Activated naive CD8-positive, alpha-beta T cell treated with anti-CD3 and anti-CD28 coated beads, Interleukin-2, amount 50 U/mL, for 24 hours (primary cell): ENCODE measurements at places on chromosomes 3 and 15.

DNA sequence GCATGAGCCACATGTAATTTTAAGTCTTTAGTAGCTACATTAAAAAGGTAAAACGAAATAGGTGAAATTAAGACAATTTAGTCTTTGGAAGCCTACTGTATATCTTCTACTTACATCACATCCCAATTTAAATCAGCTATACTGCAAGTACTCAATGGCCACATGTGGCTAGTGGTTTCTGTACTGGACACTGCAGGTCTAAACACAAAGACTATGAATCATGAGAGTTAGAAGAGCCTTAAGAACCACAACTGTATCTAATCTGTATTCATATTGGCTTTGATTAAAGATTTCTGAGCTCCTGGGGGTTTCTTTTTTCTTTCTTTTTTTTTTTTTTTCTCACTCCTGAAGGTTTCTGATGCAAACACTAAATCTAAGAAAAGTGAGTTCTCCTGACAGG lies 2.3 kb upstream of the EIF1B start:
- peaks cover 15% of the 10 kb centered on the region for H3K36me3 ChIP-seq
- H3K27me3 ChIP-seq: no peaks in the 10 kb centered on the region
- H3K27ac ChIP-seq: no peak overlapping the region
- H3K4me3 ChIP-seq: no peak overlapping the region
- H3K4me1 ChIP-seq: peaks cover 28% of the 10 kb centered on the region

GRCh38 chr15:46088486-46089445 lies 453.9 kb downstream of the SQOR start:
- H3K36me3 ChIP-seq: no peaks in the 10 kb centered on the region
- H3K4me1 ChIP-seq: no peaks in the 10 kb centered on the region
- no peak for DNase-seq
- no peaks in the 10 kb centered on the region for H3K27me3 ChIP-seq
- no peak overlapping the region for H3K27ac ChIP-seq
- no peak overlapping the region for H3K4me3 ChIP-seq

GRCh38 chr15:71079208-71080044 lies 35.8 kb upstream of the THSD4 start:
- H3K27me3 ChIP-seq: peaks cover 20% of the 10 kb centered on the region
- DNase-seq: no peak
- H3K4me1 ChIP-seq: no peaks in the 10 kb centered on the region
- H3K36me3 ChIP-seq: no peaks in the 10 kb centered on the region

DNA sequence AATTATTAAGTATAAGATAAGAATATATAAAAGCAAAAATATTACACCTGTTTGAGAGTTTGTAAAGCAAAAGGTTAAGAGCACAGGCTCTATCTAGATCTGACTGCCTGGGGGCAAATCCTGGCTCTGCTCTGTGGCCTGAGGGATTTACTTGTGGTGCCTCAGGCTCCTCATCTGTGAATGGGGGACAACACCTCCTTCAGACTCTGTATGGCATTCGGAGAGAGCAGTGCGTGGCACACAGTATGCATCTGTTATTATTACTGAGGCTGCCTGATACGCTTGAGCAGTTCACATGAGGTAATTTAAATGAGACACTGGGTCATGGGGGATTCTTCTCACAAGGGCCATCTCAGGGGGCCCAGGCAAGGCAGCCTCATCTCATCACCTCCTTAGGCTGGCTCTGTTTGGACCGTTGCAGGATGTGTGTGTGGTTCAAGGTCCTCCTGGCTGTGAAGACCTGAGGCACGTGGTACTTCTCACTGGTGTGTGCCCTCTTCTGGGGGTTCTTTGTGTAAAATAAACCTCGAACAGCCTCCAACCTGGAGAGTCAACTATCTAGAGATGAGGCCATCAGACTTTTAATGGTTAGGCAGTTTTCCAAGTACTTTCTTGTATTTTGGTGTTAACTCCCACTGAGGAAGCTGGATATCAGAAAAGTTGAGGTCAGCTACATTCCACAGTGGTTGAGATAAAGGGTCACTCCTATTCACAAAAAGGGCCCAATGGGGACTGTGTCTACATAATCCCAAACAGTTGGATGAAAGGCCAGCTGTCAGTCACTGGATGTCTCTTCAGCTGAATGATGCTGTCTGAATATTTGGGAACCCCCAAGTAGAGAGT lies 9.0 kb downstream of the GNB5 start:
- H3K36me3 ChIP-seq: no peaks in the 10 kb centered on the region
- H3K4me3 ChIP-seq: no peak overlapping the region
- DNase-seq: no peak
- peaks cover 19% of the 10 kb centered on the region for H3K4me1 ChIP-seq
- H3K27ac ChIP-seq: no peak overlapping the region

DNA sequence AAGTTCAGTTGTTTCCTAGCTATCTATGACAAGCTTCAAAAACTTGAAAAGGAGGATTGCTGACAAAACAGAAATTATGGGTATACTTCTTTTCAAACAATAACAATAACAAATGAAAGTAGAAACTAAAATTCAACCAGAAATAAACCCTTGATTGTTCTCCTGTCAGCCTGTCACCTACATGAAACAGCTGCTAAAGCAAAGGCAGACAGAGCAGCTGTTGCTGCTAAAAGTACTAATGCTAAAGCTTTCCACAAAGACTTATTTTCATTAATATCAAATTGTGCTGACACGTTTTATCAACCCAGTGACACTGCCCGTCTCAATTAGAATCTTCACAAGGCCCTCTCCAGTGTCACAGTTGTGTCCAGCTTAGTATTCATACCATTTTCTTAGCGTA lies 533.2 kb upstream of the GBE1 start:
- no peak overlapping the region for H3K27ac ChIP-seq
- no peaks in the 10 kb centered on the region for H3K4me1 ChIP-seq
- no peak overlapping the region for H3K4me3 ChIP-seq
- no peaks in the 10 kb centered on the region for H3K27me3 ChIP-seq

- H3K4me3 ChIP-seq: no peak overlapping the region
- H3K27ac ChIP-seq: no peak overlapping the region
- H3K27me3 ChIP-seq: no peaks in the 10 kb centered on the region
- no peak for DNase-seq
- H3K4me1 ChIP-seq: no peaks in the 10 kb centered on the region
Measured at GRCh38 chr3:157948605-157949383, 157.4 kb downstream of the SHOX2 start.

DNA sequence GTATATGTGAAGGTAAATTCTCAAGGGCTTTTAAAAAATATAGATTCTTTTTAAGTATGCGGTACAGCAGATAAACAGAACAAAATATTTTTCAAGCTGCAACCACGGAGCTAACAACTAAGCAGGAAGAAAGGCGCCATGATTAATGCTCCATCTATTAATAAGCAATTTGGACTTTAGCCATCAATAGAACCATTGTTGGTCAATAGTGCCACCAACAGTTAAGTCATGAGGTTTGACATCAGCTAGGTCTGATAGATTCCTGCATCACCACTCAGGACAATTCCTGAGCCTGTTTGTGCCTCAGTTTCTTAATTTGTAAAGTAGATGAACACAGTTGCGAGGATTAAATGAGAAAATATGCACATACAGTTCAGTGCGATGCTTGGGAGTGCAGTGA lies 65.1 kb upstream of the FAM3D start:
- H3K36me3 ChIP-seq: no peaks in the 10 kb centered on the region
- no peak overlapping the region for H3K27ac ChIP-seq
- no peak overlapping the region for H3K4me3 ChIP-seq
- H3K27me3 ChIP-seq: no peaks in the 10 kb centered on the region

DNA sequence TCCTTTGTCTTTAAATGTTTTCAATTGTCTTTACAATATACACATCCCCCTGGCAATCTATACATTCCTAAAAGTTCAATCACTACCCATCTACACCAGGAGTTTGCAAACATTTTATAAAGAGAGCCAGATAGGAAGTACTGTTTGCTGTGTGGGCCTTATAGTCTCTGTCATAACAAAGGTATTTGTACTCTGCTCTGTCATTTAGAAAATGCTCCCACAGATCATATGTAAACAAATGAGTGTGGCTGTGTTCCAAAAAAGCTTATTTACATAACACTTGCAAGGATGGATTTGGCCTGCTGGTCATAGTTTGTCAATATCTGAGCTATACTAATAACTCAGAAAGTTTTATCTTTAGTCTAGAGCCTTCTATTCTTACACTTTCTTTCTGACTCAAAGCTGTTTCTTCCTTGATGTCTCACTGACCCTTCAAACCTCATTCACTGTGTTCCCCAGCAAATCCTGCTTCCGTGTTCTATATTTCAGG lies 511.9 kb downstream of the GBE1 start:
- H3K36me3 ChIP-seq: no peaks in the 10 kb centered on the region
- no peak for DNase-seq
- H3K27me3 ChIP-seq: no peaks in the 10 kb centered on the region

- H3K4me3 ChIP-seq: no peak overlapping the region
- H3K27me3 ChIP-seq: no peaks in the 10 kb centered on the region
- no peaks in the 10 kb centered on the region for H3K36me3 ChIP-seq
- no peak overlapping the region for H3K27ac ChIP-seq
- H3K4me1 ChIP-seq: no peaks in the 10 kb centered on the region
- no peak for DNase-seq
Measured at GRCh38 chr15:75672646-75673425, 25.1 kb downstream of the SNX33 start.

DNA sequence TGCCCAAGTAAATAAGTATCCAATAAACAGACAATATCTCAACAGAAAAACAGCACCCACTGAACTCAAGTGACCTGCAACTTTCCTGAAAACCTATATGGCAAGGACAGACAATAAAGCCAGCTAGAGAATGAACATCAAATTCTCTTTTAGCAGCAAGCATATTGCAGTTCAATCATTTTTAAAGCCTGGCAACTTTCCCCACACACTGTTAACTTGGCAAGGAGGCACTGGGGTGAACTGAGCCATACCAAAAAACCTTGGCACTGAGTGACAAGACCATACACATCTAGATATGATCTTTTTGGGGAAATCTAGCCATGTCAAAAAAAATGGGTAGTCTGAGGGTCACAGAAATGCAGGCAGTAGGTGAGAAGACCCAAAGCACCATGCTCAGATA lies 174.6 kb downstream of the STT3B start:
- peaks cover 11% of the 10 kb centered on the region for H3K4me1 ChIP-seq
- H3K27me3 ChIP-seq: no peaks in the 10 kb centered on the region
- no peak for DNase-seq
- no peak overlapping the region for H3K27ac ChIP-seq
- no peak overlapping the region for H3K4me3 ChIP-seq
- no peaks in the 10 kb centered on the region for H3K36me3 ChIP-seq

DNA sequence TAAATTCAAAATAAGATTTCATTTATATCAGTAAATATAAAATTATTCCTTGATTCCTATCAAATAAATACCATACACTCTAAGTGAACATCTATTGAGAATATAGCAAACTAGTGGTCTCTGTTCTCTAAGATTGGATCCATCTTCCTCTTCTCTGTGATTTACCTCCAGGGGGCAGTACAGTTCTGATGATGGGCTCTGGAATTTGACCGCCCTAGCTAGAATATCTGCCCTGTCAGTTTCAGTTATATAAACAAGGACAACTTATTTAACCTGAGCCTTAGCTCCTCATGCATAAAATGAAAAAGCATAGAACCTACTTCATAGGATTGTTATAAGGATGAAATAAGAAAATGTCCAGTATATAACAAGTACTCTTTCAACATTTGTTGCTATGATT lies 171.1 kb upstream of the CCDC54 start:
- DNase-seq: peak; percentile 3
- no peak overlapping the region for H3K27ac ChIP-seq
- H3K27me3 ChIP-seq: peaks cover 10% of the 10 kb centered on the region
- no peaks in the 10 kb centered on the region for H3K36me3 ChIP-seq
- no peaks in the 10 kb centered on the region for H3K4me1 ChIP-seq

DNA sequence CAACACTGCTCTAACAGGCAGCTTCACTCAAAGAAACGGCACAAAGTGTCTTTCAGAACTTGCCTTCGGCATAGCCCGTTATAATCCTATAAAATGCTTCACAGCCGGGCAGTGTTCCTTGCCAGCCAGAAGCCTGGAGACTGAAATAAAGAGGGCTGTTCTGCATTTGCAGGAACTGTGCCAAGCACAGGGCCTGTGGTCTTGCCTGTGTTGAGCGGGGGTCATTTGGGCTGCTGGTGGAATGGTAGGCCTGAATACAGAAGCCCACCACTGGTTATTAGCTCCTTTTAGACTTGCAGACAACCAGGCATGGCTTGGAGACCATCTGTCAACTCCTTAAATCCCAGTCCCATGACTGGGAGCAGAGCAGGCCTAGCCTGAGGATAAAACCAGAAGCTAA lies 4.7 kb upstream of the ARHGEF3 start:
- peaks cover under 1% of the 10 kb centered on the region for H3K36me3 ChIP-seq
- no peak overlapping the region for H3K4me3 ChIP-seq
- no peaks in the 10 kb centered on the region for H3K27me3 ChIP-seq

DNA sequence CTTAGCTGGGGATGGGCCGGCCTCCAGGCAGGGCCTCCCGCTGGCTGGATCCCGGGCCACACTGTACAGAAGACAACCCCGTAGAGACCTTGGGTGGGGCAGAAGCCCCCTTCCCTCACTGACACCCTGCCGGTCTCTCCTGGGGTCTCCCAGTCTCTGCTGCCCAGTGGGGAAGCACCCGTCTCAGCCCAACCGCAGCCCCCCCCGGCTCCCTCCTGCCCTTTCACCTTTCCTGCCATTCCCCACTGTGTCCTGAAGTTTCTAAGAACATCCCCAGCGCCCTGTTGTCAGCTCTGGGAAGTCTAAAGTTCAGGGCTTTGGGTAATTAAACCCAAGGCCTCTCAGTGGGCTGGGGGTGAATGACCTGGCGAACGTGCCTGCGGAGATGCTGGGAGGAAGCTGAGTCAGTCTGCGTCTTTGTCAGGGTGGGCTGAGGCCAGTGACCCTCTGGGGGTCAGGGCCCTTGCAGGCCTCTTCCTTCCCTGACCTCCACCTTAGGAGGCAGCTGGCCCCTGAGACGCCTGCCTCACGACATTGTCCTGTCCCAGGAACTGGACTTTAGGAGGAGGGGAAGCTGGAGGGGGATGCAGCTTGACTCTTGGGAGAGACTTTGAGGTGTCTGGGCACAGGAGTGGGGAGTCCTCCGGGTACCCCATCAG lies 1.4 kb upstream of the SLC51A start:
- peaks cover 19% of the 10 kb centered on the region for H3K4me1 ChIP-seq
- H3K36me3 ChIP-seq: no peaks in the 10 kb centered on the region
- H3K27ac ChIP-seq: no peak overlapping the region
- H3K4me3 ChIP-seq: no peak overlapping the region

DNA sequence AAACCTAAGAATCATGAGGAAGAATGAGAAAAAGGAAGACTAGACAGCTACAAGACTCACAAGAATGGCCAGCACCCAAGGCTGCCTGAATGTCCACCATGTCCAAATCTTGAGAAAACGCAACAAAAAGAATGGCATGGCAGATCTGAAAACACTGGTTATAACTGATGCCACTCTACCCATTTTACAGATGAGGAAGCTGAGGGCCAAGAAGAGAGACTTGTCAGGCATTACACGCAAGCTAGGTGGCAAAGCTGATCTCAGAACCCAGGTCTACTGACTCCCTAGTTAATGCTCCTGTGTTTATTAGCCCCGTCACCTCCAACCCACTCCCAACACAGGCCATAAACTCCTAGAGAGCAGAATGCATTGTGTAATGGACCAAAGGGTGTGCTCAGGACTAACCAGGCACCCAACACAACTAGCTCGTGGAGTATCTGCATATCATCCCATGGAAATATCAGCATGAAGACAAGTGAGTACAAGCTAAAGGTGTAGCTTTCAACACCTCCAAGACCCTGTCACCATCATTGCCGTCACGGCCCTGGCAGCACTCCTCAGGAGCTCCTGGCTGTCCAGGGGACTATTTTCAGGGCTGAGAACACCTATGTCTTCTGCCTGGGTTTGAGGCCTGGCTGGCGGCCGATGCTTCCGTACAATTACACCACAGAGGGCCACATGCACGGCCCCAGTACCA lies 111.7 kb downstream of the XXYLT1 start:
- DNase-seq: no peak
- H3K27ac ChIP-seq: no peak overlapping the region
- H3K4me1 ChIP-seq: peaks cover 49% of the 10 kb centered on the region
